ENCODE measurements at places on chromosomes 4 and X.

- no peak for DNase-seq
These were observed 704 bp downstream of the FAM114A1 start for GRCh38 chr4:38868059-38868960.

GRCh38 chrX:45743081-45743533, 542.4 kb upstream of the DIPK2B start:
- DNase-seq = no peak

DNA sequence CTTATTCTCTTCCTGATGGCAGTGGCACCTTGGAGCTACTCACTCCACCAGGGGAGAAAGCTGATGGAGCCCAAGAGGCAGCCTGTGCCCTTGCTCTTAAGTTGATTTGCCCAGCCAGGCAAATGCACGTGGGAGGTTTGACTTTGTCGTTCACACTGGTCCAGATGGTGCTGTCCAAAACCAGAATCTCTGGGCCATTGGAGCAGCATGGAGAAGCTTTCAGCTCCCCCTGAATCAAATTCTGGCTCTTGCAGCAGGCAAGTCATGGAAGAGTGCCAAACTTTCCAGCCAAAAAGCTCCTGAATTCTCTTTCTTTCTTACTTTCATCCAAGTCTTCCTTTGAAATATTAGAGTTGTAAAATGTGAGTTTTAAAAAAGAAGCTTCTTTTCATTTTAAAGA, 970.4 kb downstream of the RPA4 start:
- DNase-seq = no peak

DNA sequence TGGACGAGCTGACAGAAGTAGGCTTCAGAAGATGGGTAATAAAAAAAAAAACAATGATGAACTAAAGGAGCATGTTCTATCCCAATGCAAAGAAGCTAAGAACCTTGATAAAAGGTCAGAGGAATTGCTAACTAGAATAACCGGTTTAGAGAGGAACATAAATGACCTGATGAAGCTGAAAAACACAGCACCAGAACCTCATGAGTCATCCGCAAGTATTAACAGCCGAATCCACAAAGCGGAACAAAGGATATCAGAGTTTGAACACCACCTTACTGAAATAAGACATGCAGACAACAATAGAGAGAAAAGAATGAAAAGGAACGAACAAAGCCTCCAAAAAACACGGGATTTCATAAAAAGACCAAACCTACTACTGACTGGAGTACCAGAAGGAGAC, 10.5 kb downstream of the NELFA start:
- no peak for DNase-seq

DNA sequence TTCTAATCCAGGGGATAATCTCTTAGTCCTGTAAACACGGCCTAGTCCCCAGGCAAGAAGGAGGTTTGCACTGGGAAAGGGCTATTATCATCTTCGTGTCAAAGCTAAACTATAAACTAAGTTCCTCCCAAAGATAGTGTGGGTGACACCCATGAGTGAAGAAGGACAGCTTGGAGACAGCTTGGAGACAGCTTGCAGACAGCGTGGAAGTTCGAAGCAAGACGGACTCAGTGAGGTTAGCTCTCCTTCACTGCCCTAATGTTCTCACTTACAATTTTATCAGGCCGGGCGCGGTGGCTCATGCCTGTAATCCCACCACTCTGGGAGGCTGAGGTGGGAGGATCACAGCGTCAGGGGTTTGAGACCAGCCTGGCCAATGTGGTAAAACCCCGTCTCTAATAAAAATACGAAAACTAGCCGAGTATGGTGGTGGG, 19.2 kb upstream of the PLCXD1 start:
- no peak for DNase-seq

- DNase-seq = no peak
These were observed 525.8 kb downstream of the NLGN4X start for GRCh38 chrX:5702890-5703289.

- no peak for DNase-seq
These were observed 841 bp downstream of the ACOT9 start for GRCh38 chrX:23742174-23742696.

DNA sequence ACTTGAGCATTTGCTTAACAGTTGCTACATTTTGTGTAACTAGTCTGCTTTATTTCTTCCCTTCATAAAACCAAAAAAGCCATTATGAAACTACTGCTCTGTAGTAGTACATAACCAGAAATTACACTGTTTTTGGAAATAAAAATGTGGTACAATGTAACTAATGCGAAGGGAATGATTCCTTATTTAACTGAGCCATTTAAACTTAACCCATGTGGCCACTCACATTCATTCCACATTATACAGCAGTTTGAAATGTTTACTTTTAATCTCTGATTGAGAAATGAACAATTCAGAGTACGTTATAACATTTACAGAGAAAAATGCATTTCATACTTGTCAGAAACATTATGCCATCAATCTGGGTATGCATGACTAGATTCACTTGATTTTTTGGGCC, 94.2 kb downstream of the NYX start:
- no peak for DNase-seq

GRCh38 chr4:151753056-151753455, 7.8 kb downstream of the GATB start:
- no peak for DNase-seq

DNA sequence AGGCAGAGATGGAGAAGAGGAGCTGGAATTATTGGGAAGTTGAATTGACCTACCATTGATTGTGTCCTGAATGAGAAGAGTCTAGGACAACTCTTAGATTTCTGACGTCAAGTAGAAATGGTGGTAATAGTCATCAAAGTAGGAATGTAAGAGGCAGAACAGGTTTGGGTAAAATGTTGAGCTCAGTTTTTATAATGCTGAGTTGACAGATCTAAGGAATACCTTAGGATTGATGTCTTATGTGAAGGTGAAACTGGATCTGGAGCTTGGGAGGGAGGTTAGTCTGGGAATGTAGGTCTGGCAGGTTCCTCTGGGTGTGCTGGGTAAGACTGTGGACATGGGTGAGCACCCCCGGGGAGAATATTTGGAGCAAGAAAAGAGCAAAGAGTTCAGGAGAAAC, 31.9 kb downstream of the JADE1 start:
- DNase-seq = no peak

Measured in stimulated activated CD4-positive, alpha-beta T cell treated with anti-CD3 and anti-CD28 coated beads, Interleukin-1b, Interleukin-23, amount 100 ng/mL, for 1 hour (primary cell).